SK-N-MC (cell line): ENCODE measurements at places on chromosomes 1 and 21.

GRCh38 chr1:243470502-243470901 is 214.7 kb downstream of the SDCCAG8 start:
- DNase-seq = no peak

DNA sequence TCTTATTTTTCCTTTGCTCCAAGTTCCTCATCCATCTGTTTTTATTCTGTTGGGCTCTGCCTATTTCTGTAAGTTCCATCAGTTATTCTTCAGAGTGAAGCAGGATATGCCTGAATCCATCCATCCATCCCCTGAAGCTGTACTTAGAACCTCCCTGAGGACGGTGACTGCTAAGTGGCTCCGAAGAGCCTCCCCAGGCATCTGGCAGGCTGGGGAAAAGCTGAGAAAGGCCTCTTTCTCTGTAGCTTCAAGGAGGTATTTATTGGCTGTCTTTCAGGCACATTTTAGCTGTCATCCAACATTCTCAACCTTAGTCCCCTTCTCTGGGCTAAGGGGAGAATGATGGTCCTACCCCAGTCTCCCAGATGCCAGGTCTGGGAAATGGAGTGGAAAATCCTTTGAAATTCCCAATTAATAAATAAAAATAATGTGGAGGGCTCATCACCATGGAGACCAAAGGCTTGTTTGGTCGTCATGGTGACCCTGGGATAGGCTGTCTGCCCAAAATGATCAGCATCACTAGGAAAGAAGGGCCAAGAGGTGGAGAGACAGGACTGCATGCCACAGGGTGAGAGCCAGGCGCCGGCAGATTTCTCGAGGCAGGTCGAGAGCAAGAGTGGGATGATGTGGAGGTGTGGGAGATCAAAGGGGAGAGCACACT is 82.0 kb downstream of the UBIAD1 start:
- DNase-seq = no peak

DNA sequence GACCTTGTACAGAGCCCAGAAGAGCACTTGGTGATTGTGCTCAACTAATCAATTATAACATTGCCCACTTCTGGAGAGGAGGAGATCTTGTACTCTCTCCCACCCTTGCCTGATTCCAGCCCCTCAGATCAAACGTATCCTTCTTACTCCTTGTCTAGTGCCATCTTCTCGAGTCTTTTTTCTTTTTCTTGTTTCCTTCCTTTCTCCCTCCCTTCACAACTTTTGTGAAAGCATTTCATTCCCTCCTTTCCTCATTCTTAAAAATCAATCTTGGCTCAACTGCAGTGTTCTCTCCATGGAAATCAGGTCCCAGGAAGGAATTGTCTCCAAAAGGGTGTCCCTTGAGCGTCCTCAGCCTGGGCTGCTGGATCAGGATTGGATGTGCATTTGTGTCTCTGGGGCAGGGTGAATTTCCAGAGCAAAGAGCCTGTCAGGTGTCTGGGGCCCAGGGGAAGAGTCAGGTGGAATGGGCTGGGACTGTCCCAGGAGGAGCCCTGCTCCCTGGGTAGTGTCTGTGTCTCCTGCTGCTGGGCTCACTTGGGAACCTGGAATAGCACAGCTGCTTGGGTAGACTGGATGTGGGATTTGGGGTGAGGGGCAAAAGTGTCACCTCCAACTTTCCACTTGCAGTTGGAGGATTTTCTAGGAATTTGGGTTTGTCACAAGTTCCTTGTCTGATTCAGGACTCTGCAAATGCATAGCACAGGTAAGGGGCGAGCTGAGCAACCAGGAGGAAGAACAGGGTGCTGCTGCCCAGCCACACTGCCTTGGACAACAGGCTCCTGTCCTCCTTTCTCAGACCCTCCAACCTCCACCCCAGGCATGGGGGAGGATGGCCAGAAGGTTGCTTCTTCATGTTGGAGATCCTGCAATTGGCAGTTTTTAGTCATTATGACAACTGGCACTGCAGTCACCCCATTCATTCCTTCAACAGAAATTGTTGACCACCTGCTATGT is 3.3 kb downstream of the SOX13 start:
- DNase-seq = no peak

- no peak for DNase-seq
Observed at GRCh38 chr1:11746092-11746491, 10.2 kb downstream of the AGTRAP start.

DNA sequence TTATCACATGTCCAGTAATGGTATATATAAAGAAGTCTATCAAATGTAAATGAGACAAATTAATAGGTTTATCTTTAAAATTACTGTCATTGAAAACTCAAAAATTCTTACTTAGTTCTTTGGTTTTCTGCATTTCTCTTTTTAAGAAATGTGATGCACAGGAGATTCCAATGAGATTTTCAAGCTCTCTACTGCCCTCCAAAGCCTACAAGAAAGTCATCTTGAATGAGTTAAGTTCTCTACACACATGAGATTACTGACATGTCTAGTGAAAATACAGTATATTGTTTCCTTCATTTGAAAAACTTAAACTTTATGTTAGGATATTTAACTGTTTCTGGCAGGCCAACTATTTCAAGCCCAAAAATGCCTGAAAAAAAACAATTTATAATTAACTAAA is 68.8 kb downstream of the ITGB3BP start:
- DNase-seq = no peak

- DNase-seq = no peak
Observed at GRCh38 chr1:225137976-225138375, 208.5 kb downstream of the DNAH14 start.

GRCh38 chr1:200896531-200897196 is 2.0 kb downstream of the INAVA start:
- DNase-seq = no peak

- no peak for DNase-seq
Observed at GRCh38 chr1:23194119-23194984, 22.9 kb downstream of the HTR1D start.

GRCh38 chr1:246302711-246303317 is 204.3 kb downstream of the SMYD3 start:
- DNase-seq = no peak

DNA sequence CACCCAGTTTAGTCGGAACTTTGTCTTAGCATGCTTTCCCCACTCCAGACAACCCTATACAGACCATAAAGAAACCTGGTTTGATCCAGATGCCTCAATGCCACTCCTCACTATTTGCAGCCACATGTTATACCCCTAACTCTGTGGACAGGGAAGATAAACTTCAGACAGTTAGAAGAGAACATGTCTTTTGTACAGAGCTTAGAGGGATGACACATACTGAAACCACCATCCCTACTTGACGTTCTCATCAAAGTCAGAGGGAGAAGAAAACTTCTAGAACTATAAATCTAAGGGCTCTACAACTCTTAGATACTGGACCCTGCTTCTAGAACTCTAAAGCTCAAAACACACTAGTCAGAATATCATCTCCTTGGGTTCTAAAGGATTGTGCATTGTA is 3.7 kb downstream of the SYT6 start:
- no peak for DNase-seq

DNA sequence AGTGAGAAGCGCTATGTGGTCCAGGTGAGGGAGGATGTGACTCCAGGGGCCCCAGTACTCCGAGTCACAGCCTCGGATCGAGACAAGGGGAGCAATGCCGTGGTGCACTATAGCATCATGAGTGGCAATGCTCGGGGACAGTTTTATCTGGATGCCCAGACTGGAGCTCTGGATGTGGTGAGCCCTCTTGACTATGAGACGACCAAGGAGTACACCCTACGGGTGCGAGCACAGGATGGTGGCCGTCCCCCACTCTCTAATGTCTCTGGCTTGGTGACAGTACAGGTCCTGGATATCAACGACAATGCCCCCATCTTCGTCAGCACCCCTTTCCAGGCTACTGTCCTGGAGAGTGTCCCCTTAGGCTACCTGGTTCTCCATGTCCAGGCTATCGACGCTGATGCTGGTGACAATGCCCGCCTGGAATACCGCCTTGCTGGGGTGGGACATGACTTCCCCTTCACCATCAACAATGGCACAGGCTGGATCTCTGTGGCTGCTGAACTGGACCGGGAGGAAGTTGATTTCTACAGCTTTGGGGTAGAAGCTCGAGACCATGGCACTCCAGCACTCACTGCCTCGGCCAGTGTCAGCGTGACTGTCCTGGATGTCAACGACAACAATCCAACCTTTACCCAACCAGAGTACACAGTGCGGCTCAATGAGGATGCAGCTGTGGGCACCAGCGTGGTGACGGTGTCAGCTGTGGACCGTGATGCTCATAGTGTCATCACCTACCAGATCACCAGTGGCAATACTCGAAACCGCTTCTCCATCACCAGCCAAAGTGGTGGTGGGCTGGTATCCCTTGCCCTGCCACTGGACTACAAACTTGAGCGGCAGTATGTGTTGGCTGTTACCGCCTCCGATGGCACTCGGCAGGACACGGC is 2.2 kb downstream of the CELSR2 start:
- DNase-seq = no peak

DNA sequence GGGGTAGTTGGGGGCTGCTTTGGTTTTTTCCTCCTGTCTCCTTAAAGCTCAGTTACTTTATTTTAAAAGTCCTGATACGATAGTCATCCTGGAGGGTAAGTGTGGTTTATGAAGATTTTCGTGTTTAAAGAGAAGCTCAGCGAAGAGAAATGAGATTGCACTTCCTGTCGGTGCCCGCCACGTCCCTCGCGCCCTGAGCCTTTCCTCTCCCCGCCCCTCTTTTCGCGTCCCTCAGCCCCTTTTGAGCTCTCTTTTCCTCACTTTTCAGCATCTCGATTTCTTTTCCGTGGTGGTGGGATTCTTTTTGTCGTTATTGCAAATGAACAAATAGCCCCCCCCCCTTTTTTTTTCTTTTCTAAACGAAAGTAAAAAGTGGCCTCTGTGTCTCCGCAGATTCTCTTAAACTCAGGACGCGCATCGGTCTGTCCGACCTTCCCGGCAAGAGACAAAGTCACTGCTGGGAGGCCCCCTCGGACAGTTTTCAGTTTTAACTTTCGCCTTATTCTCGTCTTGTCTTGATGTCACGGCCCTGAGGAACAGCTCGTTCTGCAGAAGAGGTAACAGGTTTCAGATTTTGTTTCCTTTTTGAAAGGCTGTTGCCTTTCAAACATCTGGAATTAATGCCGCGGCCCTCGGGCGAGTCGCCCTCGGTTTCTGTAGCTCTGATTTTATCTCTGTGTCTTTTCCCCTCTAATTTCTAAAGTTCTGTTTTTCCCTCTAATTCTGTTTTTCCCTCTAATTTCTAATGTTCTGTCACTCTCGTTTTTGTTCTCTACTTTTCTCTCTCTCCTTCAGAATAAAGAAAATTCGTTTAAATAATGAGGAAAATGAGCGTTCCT is 1.0 kb upstream of the DMRTA2 start:
- no peak for DNase-seq

DNA sequence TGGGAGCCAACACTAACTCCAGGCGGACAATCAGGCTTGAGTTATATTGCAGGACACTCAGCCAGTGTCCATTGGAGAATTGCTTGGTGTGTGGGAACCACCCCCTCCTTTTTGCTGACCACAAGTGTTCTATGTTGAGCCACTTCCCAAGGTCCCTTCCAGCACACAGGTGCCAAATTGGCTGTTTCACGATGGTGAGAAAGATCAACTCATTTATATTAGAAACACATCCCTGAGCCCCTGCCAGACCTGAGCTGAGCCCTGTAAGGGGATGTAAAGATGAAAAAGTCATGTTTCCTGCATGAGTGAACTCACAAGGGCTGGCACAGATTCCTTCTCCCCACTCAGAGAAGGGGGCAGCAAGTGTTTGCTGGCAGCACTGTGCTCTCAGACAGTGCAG is 96.5 kb downstream of the KCNN3 start:
- no peak for DNase-seq

GRCh38 chr1:106889583-106889982 is 166.9 kb upstream of the PRMT6 start:
- DNase-seq = no peak

DNA sequence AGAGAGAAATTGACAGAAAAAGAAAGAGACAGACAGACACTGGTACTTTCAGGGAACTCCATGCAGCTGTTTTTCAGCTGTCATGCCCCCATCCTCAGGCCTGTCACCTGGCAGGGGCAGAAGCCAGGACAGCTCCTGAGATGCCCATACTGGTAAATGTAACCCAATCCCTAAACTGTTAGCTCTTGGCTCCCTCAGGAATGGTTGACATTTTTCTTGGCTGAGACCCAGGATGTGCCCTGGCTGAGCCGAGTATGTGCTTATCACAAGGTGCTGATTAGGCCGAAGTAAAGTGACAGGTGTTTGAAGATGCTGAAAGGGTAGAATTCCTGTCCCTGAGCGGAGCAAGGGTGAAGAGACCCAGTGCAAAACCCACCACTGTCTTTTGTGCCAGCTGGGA is 50.7 kb downstream of the PGM1 start:
- DNase-seq = no peak

DNA sequence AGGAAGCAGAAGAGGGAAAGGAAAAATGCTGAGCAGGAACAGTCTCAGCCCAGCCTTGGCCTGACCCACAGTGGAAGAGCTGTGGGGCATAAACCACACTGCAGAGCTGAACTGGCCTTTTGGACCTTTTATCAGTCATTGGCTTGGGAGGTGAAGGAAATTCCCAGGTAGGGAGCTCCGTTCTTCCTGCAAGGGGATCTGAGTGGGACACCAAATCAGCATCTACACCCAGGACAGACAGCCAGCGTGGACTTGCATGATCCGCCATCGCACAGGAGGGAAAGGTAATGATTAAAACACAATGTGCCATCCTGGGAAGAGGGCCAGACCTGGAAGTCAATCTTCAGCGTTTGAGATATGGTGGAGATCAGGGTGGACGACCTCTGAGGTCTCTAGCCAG is 1.2 kb upstream of the MTFR1L start:
- DNase-seq = no peak

DNA sequence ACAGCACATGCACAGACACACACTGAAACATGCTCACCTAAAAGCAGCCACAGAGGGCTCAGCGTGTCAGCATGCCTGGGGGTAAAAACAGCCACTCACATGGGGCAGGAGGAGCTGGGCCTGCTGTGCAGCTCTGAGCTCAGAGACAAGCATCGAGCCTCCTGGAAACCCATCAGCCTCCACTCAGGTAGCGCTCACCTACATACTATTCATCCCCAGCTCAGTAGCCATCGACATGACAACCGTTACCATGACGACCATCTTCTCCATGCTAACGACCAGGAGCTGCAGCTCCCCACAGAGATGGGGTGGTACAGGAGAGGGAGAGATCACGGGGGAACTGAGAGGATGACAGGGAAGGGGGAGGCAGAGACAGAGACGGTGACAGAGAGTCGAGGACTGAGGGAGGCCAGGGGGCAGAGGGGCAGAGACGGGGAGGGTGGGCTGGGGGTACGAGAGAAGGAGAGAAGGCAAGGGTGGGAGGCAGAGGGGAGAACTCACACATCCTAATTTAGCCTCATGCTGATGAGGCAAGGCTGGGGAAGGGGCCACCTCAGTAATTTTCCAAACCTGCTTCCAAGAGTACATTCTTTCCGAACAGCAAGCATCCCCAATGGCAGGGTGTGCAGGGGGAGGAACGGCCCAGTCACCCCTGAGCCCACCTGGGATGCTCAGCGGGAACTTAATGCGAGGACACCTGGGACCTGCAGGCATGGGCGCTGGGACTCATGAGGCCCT is 28.4 kb downstream of the SDC3 start:
- no peak for DNase-seq

- no peak for DNase-seq
Observed at GRCh38 chr1:77888081-77888780, at the start of gene NEXN. Gene NEXN, plus strand, starts transcription at chr1:77888624. Its CDS starts 27,483 bp downstream, at chr1:77916107.

GRCh38 chr1:69700770-69701169 is 133.0 kb downstream of the LRRC7 start:
- DNase-seq = no peak
